ENCODE measurements at places on chromosomes 11 and 22.
A peak's percentile ranks its signal among the peaks of the same experiment; 100 is the strongest.

DNA sequence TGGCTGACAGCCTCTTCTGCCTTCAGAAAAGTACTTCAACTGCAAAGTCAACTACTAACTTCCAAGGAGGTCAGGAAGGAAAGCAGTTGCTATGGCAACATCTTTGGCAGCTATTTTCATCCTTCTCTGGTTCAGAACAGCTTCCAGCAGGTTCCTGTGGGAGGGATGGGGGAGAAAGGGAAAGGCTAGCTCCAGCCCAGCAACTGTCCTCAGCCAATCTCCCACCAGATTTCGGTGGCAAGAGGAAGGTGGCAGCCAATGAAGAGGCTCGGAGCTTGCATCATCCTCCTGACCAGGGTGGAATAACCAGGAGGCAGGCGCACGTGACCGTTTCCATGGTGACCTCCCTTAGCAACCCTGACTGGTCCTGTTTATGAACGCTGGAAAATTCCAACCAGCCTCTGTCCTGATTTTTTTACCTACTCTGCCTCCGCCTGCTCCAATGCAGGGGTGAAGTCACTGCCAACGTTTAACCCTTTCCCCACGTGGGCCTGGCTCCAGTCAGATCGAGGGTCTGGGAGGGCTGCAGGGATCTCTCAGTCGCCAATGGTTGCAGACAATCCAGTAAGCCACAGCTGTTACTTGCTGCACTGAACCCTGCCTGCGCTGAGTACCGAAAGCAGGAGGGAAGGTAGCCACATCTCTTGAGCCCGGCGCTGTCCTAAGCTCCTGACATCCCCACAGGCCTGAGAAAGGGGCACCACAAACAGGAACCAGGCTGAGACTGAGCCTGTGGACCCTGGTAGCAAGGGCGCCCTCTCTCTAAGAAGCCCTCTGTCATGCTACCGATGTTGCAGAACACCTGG, 11.2 kb upstream of the MALAT1 start:
- no peak for DNase-seq

DNA sequence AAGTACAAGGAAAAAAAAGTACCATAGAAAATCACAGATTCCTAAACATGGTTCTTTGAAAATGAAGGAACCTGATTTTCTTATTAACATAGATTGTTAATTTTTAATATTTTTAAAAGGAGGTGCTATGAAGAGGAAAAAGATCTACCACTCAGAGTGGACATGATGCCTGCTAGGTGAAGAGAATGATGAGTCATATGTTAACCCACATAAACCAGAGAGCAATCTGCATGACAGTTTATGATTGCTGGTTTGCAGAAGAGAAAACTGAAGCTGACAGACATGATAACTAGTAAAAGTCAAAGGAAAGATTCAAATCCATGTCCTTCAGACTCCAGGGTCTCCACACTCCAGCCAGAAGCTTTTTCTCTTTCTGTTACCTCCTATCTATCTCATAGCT, 1231.7 kb downstream of the LRRC4C start:
- DNase-seq = no peak

DNA sequence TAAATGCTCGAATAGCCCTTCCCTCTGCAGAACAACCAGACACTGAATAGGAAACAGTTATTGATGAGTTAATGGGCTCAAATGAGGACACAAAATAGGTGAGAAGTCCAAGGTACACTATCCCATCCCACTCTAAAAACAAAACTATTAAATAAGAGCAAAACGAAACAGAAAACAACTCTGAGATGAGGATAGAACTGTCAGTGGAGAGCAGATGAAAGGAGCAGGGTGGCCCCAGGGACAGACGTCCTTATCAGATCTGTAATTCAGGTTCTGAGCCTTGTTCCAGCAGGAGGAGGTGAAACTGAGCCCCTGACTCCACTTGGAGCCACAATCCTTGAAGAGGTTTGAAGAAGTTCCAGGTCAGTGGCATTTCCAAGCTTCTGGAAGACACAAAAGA, 8.5 kb upstream of the SNX19 start:
- DNase-seq = no peak

DNA sequence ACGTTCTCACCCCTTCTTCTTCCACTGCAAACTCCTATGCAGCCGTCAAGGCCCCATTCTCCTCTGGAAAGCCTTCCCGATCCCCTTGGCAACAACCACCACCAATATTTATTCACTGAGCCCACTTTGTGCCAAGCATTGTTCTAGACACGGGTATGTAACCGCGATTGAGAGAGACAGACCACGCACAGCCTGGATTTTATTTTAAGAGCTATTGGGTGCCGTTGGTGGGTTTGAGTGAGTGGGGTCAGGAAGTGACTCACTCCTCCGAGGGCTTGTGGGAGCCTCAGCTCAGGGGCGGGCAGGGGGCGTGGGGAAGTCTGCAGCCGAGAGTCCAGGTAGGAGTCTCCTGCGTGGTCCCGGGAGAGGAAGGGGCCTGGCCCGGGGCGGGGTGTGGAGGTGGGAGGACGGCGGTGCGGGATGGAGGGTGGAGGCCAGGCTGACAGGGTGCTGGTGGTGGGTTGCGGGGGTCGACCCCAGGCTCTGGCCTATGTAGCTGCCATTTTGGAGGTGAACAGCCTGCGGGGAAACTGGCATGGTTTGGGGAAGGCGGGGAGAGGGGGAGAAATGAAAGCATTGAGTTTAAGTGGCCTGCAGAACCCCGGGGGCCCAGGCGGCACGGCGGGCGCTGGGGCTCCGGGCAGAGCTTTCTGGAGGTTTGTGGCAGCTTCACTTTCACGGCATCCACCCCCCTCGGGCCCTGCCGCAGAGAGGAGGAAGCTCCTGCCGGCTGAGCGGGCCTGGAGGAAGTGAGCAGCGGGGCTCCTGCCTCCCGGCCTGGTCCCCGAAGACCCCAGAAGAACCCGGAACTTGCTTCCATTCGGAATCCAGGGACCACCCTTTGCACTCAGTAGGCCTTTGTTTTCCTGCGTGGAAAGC, 547 bp downstream of the PARVG start:
- DNase-seq = peak; percentile 44

GRCh38 chr11:130527636-130528297, 79.3 kb downstream of the ADAMTS15 start:
- no peak for DNase-seq

GRCh38 chr11:6297831-6298230, 22.5 kb downstream of the CAVIN3 start:
- DNase-seq = no peak

DNA sequence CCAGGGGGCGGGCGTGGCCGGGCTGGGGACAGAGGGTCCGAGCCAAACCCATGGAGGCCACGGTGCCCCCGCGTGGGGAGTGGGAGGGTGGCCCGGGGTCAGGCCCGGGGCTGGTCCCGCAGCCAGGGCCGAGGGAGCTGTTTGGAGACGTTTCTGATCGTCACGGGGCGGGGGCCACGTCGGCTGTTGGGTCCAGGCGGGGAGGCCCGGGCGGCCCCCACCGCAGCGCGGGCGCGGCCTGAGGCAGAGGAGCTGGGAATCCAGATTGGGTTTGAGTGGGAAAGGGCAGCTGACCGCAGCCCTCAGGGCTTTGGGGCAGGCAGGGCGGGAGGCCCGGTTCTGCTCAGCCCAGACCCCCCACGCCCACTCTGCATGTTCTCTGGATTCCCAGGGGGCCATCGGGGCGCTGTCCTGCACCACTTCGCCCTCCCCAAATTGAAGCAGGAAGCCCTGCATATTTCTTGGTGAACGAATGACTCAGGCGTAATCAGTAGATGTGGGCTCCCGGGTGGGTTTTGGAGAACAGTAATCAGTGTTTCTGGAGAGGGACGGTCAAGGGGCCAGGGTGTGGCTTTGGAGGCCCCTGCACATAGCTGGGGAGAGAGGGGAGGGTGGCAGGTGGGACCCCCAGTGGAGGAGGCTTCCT, 583 bp downstream of the MRPL23 start:
- DNase-seq = no peak

- no peak for DNase-seq
Observed at GRCh38 chr11:68113986-68114385, 7.2 kb downstream of the CHKA start.

DNA sequence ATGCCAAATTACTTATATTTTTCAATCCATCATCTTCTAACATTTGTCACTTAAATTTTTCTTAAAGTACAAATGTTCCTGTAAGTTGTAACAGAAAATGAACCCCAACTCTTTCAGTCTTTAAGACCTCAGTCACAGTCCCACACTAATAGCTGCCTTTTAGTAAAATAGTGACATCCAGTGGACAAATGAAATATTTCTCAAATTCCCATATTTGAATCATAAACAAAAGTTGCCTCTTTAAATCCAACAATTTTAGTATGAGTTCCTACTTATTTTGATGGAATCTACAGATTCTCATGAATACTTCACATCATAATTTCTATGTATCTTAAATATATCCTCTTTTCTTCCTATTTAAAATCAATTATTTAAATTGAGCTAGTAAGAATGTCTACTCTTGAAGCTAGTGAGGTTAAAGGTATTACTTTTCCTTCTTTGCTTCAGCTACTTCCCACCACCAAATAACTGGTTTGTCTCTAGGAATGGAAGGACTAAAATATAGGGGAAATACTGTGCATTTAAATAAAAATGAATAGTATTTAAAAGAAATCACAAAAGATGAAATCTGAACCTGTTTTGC, 9.2 kb downstream of the LIN7C start:
- no peak for DNase-seq

DNA sequence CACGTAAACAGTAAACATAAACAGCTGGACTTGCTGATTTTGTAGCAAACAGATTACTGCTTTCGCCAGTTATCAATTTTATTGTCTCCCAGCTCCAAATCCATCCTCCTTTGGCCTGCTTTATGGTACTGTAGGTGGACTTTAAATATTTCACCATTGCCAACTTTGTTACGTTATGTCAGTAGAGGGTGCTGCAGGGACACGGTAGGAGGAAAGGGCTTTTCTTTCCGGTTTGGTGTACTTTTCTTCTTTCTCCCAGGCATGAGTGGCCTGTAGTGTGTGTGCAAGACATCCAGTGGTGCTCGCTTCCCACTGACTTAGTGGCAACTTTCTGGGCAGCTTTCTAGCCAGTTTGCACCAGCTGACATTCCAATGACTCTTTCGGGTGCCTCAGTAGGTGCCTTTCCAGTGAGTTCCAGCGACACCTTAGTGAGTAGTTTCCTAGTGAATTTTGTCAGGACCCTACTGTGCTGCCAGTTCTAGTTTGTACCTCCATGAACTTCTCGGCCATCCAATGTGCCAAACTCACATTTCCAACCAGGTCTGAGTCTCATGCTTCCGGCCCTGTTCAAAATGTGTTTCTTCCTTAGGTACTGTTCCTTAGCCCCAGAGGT, 267.6 kb upstream of the TENM4 start:
- DNase-seq = no peak

- no peak for DNase-seq
Observed at GRCh38 chr11:17596711-17597110, 49.7 kb downstream of the OTOG start.
